GOT3 (cell line): ENCODE measurements at places on chromosomes 6 and 20.

GRCh38 chr6:155223646-155224451 is 40.0 kb upstream of the CLDN20 start:
- DNase-seq = no peak

- DNase-seq = no peak
Observed at GRCh38 chr6:123062670-123063069, 66.6 kb downstream of the CLVS2 start.

GRCh38 chr20:33600981-33601380 is 61.1 kb upstream of the C20orf144 start:
- no peak for DNase-seq

DNA sequence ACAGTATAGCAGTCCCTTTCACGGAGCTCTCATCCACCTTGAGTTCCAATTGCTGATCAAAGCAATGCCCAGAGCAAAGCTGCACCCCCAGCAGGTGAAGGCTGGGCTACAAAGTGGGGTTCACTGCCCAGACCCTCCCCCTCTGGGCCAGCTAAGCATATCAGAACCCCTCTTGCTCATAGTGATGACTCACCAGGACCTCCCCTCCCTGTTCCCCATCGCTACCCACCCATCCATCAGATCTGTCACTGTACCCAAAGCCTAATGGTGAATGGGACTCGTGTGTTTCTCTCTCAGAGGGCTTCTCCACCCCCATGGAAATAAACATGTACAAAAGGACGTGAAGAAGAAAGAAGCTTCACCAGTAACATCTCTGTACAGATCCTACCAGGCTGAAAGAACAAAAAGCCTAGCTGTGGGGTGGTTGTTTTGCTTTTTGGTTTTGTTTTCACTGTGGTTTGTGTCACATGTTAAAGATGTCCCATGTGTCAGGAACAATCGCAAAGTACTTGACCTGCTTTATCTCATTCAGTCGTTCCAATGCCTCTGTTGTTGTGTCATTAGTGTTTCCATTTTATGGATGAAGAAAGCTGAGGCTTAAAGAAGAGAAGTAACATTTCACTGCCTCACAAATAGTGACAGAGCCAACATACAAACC is 518.5 kb downstream of the CD83 start:
- no peak for DNase-seq

- DNase-seq = no peak
Observed at GRCh38 chr6:24504649-24505586, 10.1 kb downstream of the ALDH5A1 start.

DNA sequence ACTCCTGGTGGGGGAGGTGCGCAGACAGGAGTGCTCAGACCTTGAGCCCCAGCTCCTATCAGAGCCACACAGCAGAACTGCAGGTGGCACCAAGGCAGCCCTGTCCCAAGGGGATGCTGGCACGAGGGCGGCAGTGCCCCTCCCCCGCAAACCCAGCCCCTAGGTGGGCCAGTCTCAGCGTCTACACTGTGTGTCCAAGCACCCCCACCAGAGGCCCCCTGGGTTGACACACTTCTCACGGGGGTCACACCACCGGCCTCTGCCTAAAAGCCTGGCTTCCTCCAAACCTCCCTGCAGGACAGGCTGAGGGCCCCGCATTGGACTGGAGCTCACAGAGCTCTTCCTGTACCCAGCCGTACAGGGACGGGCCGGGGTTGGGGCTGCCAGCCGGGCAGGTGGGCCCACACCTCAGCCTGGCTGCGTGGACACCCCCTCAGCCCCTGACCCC is 8.1 kb downstream of the SLC2A4RG start:
- no peak for DNase-seq

DNA sequence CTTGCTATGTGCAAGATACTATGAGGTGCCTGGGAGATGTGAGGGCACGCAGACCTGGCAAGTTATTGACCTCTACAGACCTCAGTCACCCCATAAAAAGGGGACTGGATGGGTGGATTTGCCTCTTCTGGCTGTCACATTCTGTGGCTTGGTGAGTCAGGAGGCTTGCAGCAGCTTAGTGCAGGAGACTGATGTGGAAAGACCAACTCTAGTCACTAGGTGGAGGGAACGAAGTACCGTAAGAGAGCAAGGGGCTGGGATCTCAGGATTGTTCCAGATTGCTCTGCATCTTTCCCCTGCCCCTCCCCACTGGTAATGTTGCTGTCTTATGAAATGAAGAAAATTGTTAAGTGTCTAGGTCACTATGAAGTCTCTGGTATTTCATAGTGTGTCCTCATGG is 3.3 kb downstream of the MAPRE1 start:
- DNase-seq = no peak

DNA sequence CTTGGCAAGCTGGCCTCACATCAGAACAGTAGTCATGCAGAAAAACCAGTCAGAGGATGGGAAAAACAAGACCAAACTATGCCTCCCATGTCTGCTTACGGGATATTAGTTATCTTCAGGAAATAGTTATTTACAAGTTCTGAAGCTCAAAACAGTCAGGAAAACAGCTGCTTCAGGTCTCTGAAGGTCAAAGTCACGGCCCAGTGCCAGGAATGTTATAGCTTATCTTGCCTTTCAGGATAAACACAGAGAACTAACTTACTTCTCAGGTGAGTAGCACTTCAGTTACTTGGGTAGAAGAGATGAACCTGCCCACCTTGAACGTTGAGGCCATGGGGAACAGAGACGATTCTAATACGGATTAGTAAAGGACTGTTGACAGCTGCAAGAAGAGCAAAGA is 310.7 kb downstream of the KIF16B start:
- DNase-seq = no peak

DNA sequence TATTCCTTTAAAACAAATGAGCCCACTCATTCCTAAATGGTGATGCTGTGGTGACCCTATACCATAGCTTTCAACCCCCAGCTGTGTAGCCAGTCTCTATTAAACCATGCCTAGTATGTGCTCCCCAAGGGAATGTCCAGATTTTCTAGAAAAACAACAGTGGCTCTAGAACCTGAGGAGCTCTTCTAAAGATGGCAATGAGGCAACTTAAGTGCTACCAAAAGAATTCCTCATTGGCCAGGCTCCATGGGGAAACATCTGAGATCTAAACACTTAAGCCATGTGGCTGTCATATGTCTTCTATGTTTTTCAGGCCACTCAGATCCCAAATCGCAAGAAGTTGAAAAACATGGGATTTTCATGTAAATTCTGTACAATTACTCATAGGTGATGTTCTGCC is 191.0 kb downstream of the TPBG start:
- no peak for DNase-seq

DNA sequence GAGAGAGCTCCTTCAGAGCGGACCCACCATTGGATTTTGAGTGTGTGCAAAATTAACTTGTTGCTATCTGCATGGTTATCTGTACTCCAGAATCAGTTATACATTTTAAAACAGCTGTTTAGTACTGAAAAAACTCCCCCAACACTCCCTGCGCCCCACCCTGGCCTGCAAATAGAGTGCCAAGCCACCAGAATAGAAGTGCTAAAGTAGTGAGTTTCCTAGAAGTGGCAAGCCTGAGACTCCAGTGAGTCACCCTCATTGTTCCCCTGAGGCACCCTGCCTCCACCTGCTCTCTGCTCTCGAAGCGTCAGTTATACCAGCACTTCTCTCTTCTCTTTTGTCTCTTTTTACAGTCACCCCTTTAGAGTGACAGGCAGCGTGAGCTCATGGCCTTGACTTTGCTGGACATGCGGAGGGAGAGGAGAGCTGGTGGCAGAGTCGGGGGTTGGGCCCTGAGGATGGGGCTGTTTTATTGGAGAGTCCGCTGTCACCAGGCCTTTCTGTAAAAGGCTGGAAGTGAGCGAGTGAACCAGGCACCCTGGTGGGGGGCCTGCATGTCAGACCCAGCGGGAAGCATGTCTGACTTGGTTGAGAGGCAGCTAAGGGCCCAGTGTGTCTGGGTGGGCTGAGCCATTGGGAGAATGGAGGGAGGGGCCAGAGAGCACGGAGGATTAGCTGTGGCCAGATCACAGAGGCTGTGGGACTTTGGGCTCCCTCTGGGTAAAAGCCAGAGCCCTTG is 10.4 kb downstream of the IGF2R start:
- no peak for DNase-seq

- no peak for DNase-seq
Observed at GRCh38 chr20:32585011-32585585, at the start of gene NOL4L. TSS of gene NOL4L (minus strand) at chr20:32585333. CDS start at chr20:32584890, 443 bp downstream.

DNA sequence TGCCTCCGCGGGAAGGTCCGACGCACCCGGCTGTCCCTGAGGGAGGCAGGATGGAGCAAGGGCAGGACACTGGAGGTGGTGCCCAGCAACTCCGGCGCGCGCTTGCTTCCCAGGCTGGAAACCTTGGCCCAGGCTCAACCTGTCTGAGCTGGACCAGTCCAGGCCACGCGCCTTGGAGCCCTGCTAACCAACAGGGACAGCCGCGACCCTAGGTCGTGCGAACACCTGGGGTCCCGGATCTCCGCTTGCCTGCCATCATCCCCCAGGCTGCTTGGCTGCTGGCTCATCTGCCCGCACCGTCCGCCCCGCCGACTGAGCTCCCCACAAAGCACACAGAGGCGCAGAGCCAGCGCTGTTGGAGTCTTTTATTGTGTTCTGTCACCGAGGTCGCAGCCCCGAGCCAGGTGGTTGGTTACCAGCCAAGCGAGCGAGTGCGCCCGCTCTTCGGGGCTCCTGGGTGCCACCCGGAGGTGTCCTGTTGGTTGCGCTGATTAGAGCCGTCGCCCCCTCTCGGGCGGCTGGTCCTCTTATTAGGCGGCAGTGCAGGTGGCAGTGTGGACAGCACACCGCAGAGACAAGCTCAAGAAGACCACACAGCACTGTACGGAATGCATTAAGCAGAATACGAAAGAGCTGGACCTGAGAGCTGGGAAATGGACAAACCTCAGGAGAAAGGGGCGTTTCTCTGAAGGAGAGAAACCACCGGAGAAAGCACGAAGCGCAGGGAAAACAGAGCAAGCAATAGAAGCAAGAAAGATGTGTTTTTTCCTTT is 3.8 kb downstream of the COL12A1 start:
- no peak for DNase-seq

DNA sequence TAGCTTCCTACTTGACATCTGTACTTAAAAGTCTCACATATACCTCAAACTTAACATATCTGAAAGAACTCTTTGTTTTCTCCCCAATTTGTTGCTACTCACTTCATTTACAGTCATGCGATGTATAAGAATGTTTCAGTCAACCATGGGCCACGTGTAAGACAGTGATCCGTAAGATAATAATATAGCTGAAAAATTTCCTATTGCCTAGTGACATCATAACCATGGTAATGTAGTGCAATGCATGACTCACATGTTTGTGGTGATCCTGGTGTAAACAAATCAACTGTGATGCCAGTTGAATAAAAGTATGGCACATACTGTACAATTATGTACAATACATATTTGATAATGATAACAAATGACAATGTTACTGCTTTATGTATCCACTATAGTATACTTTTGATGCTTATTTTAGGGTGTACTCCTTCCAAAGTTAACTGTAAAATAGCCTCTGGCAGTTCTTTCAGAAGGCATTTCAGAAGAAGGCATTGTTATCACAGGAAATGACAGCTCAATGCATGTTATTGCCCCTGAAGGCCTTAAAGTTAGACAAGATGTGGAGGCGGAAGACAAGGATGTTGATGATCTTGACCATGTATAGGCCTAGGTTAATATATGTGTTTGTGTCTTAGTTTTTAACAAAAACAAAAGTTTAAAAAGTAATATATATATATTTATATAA is 579.0 kb downstream of the EPHA7 start:
- DNase-seq = no peak

DNA sequence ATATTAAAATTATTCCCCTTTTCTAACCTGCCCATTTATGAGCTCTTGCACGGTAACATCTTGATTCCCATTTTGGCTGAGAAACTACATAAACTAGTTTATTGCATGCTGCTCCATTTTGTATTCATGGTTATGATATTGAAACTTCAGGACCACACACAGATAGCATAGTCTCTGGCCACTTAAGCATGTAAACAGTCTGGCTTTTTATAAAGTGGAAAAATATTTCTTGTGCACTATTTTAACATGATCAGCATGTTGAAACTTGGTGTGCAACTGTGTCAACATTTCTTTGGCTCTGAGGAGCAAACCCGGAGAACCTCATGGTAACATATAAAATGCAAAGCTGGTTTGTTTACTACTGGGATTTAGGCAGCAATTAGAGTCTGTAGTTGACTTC is 70.7 kb downstream of the SLX4IP start:
- DNase-seq = no peak
